NCI-H2081 treated with DMSO at 0.1 percent for 48 hours (cell line): ENCODE measurements at places on chromosomes 3 and 15.

DNA sequence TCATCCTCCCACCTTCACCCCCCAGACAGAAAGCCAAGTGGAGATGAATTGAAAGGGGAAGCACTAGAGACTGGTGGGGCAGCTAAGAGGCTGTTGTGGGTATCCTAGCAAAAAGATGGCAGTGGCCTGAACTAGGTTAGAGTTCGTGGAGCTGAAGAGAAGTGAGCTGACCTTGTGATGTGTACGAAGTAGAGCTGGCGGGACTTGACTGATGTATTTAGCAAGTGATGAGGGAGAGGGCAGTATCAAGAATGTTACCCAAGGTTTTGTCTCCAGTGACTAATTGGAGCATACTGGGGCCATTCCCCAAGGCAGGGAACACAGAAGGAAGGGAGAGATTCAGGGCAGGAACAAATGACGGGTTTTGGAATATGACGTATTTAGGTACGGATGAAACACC is 50.0 kb upstream of the CP start:
- DNase-seq, result no peak

- no peak for DNase-seq
These were observed 3.0 kb downstream of the ISL2 start for GRCh38 chr15:76339305-76340197.

GRCh38 chr3:158347966-158348365 is 223.0 kb upstream of the MLF1 start:
- DNase-seq, result no peak

DNA sequence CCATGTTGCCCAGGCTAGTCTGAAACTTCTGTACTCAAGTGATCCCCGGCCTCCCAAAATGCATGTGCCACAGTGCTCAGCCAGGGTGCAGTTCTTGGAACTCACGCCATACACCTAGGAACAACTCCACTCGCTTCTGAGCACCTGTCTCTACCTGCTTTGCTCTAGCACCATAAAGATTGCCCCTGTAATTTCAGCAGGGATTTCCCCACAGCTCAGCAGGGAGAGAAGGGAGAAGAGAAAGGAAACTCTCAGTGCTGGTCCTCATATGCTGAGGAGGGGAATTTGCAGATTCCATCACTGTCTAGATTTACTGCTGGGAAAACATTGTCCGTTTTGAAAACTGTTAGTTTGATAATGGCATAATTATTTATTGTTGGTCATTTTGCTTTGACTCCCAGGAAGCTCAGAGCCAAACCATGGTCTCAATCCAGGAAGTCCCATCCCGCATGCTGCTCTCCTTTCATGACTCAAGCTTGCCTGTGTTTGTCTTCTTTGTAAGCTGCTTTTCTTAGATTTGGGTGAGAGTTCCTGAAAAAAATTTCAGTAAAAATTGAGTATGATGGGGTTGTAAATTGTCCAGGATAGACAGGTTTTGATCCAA is 24.2 kb downstream of the TRIM71 start:
- no peak for DNase-seq

- no peak for DNase-seq
These were observed 122.6 kb downstream of the CADM2 start for GRCh38 chr3:85081191-85081906.

DNA sequence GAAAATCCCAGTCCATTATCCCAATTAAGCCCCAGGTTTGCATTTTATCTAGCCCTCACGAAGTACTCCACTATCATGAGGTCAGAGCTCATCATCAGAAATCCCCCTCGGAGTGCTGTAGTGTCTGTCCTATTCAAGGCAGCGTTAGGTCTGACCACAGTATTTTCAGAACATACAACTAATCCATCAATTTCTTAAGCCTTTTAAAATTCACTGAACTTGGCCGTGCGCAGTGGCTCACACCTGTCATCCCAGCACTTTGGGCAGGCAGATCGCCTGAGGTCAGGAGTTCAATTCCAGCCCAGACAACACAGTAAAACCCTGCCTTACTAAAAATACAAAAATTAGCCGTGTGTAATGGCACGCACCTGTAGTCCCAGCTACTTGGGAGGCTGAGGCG is 11.9 kb downstream of the VGLL4 start:
- DNase-seq, result no peak

DNA sequence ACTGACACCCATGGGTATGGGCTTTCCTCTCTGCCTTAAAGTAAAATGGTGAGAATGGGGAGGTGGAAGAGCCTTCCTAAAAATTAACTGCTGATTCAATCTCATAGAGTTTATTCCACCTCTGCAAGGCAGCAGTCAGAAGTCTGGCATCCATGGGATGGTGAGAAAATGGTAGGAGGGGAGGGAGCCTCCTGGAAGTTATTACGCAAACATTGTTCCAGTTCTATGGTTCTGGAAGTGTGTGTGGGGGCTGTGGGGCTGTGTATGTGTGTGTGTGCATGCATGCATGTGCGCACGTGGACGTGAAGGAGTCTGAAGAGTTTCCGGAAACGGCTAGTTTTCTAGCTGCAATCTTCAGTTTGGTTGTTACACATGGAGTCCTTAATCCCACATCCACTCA is 177.6 kb downstream of the KCNAB1 start:
- no peak for DNase-seq

DNA sequence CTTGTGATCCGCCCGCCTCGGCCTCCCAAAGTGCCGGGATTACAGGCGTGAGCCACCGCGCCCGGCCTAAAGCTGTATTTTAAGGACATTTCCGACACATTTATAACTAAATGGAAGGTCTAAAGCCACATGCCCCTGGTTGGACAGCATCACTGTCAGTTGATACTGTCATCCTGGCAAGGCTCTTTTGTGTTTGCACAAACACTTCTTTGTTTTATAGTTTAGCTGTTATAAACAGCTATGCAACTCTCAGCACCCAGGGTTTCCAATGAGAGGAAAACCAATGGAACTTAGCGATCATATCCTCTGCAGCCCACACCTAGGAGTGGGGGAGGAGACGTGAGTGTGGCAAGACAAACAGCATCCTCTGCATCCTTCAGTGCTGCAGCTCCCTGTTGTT is 19.7 kb downstream of the NIPA1 start:
- no peak for DNase-seq

DNA sequence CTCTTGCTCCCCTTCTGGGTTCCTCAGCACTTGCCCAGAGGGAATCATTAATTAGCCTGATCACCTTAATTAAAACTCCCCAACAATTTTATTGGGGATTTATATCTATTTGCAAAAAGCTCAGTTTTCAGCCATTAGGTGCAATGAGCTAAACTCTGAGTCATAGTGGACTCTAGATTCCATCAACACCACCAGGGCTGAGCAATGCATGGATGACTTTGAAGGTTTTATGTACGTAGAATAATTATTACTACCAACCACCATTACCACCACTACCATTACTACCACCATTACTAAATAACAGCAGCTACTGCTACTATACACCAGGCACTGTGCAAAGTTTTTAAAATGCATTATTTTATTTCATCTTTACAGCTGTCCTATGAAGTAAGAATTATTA is 81.2 kb downstream of the ZNF621 start:
- DNase-seq, result no peak

DNA sequence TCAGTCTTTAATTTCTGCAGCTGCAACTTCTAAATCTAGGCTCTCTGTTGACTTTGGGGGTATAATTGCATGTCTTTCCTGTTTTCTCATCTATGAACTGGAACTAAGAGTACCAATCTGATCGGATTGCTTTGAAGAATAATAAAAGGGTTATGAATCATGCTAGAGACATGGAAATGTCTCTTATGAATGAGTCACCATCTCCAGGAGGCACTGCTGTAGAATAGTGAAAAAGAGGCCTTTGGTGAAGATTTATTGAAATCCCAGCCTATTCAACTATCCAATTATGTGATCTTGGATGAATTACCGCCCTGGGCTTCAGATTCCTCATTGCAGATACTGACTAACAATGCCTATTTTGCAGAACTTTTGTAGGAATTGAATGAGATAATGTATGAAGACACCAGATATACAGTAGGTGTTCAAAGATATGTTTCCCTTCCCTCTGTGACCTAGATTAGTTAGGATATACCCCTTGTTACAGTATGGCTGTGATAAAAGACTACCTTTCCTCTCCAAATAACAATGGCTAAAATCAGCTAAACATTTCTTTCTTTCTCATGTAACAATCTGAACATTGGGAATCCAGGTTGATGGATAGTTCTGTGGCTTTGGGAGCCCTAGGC is 11.5 kb upstream of the CMTM8 start:
- DNase-seq, result no peak

DNA sequence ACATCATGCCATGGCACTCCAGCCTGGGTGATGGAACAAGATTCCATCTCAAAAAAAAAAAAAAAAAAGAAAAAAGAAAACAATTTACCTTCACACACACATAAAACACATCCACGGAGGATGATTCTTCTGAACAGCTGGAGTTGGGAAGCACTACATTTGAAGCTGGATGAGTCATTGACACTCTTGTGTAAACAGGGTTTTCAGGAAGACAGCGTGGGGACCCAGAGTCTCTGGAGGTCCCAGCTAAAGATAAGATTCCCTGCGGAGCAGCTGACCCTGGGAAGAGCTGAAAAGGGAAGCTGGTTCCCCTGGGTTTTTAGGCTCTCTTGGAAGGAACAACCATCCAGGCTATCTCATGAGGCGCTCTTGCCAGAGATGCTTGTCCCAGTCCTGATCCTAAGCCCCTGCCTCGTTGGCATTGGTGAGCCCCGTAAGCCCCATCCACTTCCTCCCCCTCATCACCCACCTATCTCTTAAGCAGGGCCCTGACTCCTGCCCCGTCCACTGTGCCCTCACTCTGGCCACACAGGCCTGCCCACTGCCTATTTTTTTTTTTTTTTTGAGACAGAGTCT is 32.0 kb upstream of the FURIN start:
- no peak for DNase-seq
